Heart right ventricle (tissue), 16 donors: ENCODE measurements at places on chromosomes 6 and 20.

DNA sequence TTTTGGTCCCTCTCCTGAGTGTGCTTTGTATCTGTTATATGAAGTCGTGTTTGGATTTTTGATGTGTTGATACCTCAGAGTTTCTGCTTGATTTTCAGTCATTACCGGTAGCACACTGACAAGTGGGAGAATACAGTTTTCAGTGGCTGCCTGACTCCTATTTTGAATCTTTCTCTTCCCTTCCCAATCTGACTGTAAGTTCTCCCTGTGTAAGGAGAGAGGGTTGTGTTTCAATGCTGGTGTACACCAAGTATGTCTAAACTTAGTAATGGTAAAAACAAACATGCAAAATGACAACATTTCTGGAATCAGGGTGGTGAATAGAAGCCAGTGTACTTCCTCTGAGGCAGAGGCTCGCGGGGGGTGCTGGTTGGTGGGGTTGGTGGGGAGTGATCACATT lies 103.4 kb downstream of the HIVEP1 start:
- DNase-seq: no peak

- no peak for DNase-seq
Observed at GRCh38 chr6:26104457-26105108, 17.4 kb downstream of the HFE start.

DNA sequence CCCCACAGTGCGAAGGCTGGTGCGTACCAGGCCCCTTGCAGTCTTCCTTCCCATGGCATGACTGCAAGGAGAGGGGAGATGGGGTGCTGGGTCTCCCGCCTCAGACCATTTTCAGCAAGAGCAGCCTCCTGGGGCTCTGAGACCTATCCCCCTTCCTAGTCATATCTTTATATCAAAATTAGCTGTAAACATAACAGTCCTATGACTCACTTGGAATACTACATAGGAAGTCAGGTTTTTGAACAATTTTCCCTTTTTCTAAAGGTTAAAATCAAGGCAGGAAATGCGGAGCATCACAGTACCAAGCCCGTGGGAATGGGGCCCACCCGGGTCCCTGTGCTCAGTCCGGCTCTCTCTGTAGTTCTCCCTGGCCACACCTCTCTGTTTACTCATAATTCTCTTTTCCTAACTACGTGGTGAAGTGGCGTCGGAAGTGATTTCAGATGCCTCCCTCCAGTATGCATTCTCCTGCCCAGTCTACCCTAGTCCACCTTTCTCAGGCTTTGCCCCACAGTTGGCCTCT lies 109.8 kb upstream of the TMEM170B start:
- no peak for DNase-seq

DNA sequence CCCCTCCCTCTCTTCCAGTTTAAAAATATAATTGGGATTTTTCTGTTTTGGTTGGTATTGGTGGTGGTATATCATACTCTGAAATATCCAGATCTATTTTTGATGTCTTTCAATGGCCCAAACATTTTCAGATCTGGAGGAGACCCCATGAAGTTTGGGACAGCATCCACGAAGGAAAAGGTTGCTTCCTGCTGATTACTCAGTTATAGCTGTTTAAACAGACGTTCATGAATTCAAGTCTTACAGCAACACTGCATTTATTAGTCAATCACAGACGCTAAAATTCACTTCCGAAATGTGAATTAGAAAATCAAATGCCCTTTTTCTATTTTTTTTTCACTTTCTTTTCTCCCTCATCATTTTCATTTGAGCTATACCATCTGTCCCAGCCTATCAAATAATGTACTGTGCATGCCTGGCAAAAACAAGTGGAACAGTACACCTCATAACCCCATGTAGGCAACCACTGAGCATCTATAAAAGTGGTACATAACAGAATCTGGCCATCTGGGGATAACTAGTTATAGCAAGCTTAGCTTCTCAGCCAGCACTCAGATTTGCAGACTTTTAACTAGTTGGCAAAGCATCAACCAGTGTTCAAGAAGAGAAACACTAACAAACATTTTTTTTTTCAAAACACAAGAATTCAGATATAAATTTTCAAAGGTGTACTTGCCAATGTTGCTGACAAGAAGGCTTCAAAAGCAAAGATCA lies 124.5 kb downstream of the HIVEP2 start:
- DNase-seq: no peak

- DNase-seq: no peak
Observed at GRCh38 chr20:2276015-2276414, 19.8 kb upstream of the TGM3 start.
